Aortic smooth muscle cell (primary cell): ENCODE measurements at places on chromosomes 7 and 10. TPM values are rescaled to one million over a fixed set of nuclear protein-coding genes. Genes with fewer than 3 reads are reported as not detected.

Gene ANKRD1
- total RNA-seq = 2.2 TPM in 2 replicates

Gene CYP3A4
- total RNA-seq = not detected in 2 replicates

Gene CD36
- under 0.01 and 0.13 TPM in 2 replicates for total RNA-seq

Gene TMEM196
- total RNA-seq = not detected in 2 replicates

Gene GAD2
- total RNA-seq = not detected in 2 replicates

Gene GOLGA7B
- 0.06 TPM in 1 of 2 replicates, not detected in the other for total RNA-seq

Gene CCL24
- not detected in 2 replicates for total RNA-seq

Gene FANK1
- total RNA-seq = 5.7 and 12.0 TPM in 2 replicates

Gene CELF2
- 13.3 and 16.6 TPM in 2 replicates for total RNA-seq

Gene FLNC
- 104 and 110 TPM in 2 replicates for total RNA-seq

Gene OPTN
- total RNA-seq = 125 and 160 TPM in 2 replicates

Gene HOXA9
- not detected in 2 replicates for total RNA-seq

Gene NUTM2D
- 1.6 and 1.7 TPM in 2 replicates for total RNA-seq

Gene GPR158
- total RNA-seq = 0.13 and 0.19 TPM in 2 replicates

Gene CALN1
- not detected in 2 replicates for total RNA-seq

Gene PLEKHS1
- not detected in 2 replicates for total RNA-seq

Gene EPHB6
- 14.0 and 23.1 TPM in 2 replicates for total RNA-seq

Gene CALCR
- not detected in 2 replicates for total RNA-seq

Gene CDH23
- total RNA-seq = 0.12 and 0.26 TPM in 2 replicates

Gene LIPK
- not detected in 2 replicates for total RNA-seq

Gene PSMC2
- total RNA-seq = 263 and 288 TPM in 2 replicates

Gene BMPER
- 5.9 and 13.2 TPM in 2 replicates for total RNA-seq

Gene OR2F2
- total RNA-seq = not detected in 2 replicates

Gene NPY4R2
- not detected in 2 replicates for total RNA-seq

Gene TTYH3
- 20.9 and 23.4 TPM in 2 replicates for total RNA-seq

Gene PNLIPRP3
- not detected in 2 replicates for total RNA-seq

Gene PDGFA
- total RNA-seq = 163 and 171 TPM in 2 replicates

Gene SPDYE5
- total RNA-seq = not detected in 2 replicates

Gene OR2A12
- not detected in 2 replicates for total RNA-seq

Gene TPK1
- total RNA-seq = 6.0 and 6.2 TPM in 2 replicates

Gene ANKRD61
- total RNA-seq = 0.12 and 0.26 TPM in 2 replicates

Gene OGA
- 110 and 170 TPM in 2 replicates for total RNA-seq

Gene ZNF425
- total RNA-seq = 2.8 TPM in 2 replicates

Gene AGBL3
- total RNA-seq = 1.6 and 1.7 TPM in 2 replicates

Gene RNF148
- 0.40 and 0.99 TPM in 2 replicates for total RNA-seq

Gene HABP2
- not detected in 2 replicates for total RNA-seq

Gene SLC26A5
- not detected in 2 replicates for total RNA-seq

Gene EBLN1
- total RNA-seq = not detected in 2 replicates

Gene PILRA
- total RNA-seq = 0.62 TPM in 1 of 2 replicates, not detected in the other

Gene CFAP46
- total RNA-seq = 0.19 and 0.79 TPM in 2 replicates

Gene SPACDR
- 0.25 and 0.79 TPM in 2 replicates for total RNA-seq

Gene ACBD7
- total RNA-seq = 4.8 and 5.3 TPM in 2 replicates

Gene GATA3
- total RNA-seq = 0.06 TPM in 1 of 2 replicates, not detected in the other

Gene GIMAP7
- total RNA-seq = 0.44 and 1.8 TPM in 2 replicates
